ENCODE measurements at places on chromosomes 2 and 18. TPM values are rescaled to one million over a fixed set of nuclear protein-coding genes. Genes with fewer than 3 reads are reported as not detected.

The NPPC gene
- not detected for total RNA-seq

The C2orf66 gene
- total RNA-seq: not detected

The PXDN gene
- not detected for total RNA-seq

The APLF gene
- total RNA-seq: 6.8 TPM

The FAM110C gene
- not detected for total RNA-seq

The PDE1A gene
- total RNA-seq: not detected

The ZNF521 gene
- total RNA-seq: 4.0 TPM

The CDH2 gene
- total RNA-seq: not detected

Data from OCI-LY7 (cell line).